ENCODE measurements at places on chromosomes 5 and 9.

DNA sequence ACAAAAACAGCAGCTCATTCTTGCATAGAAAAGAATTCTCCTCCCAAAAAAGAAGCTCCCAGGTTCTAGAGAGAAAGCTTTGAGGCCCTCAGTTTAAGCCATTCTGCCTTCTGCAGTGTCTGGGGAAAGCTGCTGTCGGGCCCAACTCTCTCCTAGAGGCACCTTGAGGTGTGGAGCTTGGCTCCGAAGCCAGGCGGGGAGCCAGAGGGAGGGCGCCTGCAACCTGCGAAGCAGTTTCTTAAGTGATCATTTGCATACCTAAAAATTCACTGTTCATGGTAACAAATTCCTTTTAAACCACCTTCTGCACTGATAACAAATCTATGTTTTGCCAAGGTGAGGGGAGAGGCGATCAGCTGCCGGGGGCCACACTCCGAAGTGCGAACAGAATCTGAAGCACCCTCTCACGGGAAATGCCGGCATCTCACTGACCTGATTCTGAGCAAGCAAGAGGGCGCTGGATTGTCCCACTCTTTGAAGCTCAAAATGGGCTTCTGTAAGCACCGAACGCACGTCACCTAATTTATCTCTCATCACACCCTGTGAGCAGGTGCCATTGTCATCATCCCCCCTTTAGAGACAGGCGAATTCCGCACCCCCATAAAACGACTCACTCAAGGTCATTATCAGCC, 86.1 kb downstream of the GTF3C4 start:
- DNase-seq = no peak

- DNase-seq = no peak
These were observed 19.2 kb downstream of the DMAC1 start for GRCh38 chr9:7780261-7780988.

- DNase-seq = no peak
These were observed 169.9 kb downstream of the PAM start for GRCh38 chr5:102924963-102925362.

DNA sequence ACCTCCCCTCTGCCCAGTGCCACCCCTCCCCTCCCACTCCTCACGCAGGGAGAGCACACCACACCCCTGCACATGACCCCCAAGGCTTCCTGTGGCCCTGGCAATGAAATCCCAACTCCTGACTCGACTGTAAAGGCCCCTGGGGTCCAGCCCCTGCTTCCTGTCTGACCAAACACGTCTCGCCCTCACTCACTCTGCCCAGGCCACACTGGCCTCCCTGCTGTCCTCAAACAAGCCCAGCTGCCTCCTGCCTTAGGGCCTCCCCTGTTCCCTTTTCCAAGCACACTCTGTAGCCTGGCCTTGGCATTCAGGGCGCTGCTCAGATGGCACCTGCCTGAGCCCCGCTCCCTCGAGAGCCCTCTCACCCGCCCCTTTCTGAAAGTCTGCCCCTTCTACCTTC, 42.4 kb downstream of the HK3 start:
- no peak for DNase-seq

- no peak for DNase-seq
These were observed 234.9 kb downstream of the FAM170A start for GRCh38 chr5:119864286-119864685.

DNA sequence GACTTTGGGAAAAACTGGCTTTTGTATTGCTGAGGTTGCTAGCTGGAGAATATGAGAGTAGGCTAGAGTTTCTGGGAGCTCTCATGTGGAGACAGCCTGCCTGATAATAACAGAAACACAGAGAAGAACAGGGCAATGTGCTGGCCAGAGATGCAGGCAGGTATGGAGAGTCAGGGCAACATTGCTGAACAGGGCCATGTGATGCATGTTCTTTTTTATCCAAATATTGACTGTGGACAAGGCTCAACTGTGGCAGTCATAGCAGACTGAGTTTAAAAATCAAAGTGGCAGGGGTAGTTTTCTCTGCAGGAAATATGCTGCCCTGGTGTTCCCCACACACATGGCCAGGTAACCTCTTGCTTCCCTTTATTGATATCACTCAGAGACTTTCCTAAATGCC, 381.1 kb downstream of the RASEF start:
- no peak for DNase-seq

DNA sequence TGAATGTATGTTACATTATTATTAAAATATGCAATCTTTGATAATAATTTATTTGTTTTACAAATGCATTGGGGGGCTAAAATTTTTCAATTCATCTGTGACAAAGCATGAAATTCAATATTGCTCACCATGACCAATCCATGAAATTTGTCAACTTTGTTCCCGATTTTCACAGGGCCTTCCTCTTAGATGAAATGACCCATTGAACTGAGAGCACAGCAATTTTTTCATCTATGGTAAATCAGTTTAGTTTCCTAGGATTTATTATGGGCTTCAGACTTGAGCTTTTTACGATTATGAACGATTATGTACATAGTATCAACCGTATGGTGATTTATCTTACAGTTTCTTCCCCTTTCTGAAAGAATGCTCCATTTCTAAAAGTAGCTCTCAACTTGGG, 157.3 kb downstream of the KIAA0825 start:
- no peak for DNase-seq

DNA sequence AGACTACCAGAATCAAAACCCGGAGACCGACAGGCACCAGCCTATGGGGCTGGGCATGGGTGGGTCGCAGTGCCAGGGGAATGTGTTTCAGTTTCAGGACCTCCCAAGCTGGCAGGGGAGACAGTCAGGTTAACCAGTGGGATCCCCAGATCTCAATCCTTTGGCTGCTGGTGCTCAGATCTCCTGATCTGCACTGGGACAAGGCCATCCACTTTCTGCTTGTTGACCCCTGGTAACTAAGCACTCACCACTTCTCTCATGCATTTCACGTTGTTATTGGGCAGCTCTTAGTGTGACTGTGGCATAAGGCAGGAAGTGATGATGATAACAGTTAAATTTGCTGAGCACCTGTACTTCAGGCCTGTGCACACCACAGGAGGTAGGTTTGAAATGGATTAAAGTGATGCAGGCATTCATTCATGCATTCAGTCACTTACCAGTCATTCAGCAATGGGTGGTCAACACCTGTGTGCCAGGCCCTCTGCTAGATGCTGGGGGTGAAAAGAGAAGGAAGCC, 42.1 kb upstream of the STXBP1 start:
- DNase-seq = no peak

DNA sequence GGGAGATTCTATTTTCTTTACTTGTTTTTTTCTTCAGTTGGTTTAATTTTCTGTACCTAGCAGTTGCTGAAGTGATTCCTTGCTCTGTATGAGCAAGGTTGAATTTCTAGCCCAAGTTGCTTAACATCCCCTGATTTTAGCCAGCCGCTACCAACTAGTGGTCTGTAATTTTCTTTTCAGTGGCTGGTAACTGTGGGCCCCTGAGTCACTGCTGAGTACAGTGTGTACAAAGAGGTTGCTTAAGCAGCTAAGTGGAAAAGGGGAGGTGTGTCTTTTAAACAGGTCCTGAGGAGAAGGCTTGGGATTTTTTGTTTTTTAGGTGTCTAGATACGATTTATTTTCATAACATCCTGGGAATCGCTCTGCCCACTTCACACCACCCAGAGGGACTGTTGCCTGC, 254.7 kb downstream of the NR3C1 start:
- DNase-seq = no peak
